ENCODE measurements at places on chromosomes 5 and 9. TPM values are rescaled to one million over a fixed set of nuclear protein-coding genes. Genes with fewer than 3 reads are reported as not detected.

PCDHGC4 gene
- 0.07 TPM for total RNA-seq

MARVELD2 gene
- total RNA-seq, result 13.1 TPM

PELO gene
- 17.7 TPM for total RNA-seq

RACK1 gene
- total RNA-seq, result 3,067 TPM

DNA sequence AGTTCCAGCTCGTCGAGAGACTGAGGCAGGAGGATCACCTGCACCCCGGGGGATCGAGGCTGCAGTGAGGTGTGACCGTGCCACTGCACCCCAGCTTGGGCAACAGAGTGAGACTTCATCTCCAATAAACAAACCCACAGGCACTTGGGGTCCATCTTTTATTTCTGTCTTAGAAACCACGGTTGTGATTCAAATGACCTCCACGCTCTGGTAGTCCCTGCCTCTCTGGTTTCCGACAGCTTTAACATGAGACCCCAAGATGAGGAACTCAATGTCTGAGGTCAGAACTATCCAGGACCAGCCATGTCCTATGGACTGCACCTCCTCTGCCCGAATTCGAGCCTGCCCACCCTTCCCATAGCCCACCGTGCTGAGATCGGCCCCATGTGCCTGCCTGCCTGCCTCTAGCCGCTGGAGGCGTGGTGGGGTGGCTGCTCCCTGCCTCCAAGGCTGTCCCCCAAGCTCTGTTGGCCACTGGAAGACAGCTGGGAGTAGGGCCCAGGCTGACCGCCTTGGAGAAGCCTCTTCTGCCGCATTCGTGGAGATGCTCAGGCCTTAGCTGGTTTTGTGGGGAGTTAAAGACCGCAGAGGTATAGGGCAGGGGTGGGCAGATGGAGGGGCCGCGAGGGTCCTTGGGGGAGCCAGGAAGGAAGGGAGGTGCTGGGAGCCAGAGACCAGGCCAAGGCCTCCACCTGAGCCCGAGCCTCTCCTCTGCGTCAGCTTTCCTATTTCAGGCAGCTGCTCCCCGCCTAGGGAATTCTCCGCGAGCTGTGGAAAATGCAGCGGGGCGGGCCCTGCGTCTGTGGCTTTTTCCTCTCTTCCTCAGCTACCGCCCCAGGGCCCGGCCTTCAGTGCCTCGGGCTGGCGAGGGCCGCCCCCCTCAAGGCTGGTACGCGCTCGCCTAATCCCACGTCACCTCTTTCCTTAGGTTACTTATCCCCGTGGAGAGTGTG lies 6.9 kb upstream of the WDR5 start:
- DNase-seq, result no peak

GRCh38 chr9:26502311-26502710 lies 390.3 kb downstream of the CAAP1 start:
- DNase-seq, result no peak

DNA sequence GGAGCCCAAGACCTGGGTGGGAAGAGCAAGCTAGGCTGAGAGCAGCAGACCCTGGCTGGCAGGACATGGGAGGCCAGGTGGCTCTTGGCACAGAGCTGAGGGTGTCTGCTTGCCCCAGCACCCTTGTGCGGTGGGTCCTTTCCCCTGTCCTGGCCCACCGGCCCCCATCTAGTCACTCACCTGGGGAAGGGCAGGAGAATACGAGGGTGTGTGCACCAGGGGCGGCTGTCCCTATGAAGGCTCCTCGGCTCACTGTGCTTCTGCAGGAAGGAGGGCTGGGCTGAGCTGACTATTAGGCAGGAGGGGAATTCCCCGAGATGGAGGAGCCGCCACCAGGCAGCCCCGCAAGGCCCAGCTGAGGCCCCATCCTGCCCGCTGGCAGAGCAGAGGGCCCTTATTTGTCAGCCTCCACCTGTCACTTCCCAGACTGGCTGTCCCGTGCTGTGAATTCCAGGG lies 6.1 kb upstream of the TNIP1 start:
- no peak for DNase-seq

DNA sequence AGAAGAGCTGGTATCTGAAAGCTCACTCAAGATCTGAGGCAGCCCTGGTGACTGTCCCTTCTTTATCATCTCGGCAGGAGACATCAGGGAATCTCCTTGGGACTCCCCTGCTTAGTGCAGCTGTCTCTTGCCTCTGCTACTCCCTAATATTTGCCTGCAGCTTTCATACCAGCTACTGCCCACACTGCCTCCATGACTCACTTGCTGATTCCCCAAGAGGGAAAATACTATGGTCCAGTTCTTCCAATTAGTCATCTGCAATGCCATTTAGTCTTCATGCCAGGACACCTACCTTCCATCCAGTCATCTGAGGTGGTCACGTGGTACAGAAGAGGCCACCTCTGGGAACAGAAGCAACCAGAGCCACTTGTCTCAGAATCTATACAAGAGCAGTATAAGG lies 270.8 kb downstream of the NTRK2 start:
- DNase-seq, result peak; percentile 82

DNA sequence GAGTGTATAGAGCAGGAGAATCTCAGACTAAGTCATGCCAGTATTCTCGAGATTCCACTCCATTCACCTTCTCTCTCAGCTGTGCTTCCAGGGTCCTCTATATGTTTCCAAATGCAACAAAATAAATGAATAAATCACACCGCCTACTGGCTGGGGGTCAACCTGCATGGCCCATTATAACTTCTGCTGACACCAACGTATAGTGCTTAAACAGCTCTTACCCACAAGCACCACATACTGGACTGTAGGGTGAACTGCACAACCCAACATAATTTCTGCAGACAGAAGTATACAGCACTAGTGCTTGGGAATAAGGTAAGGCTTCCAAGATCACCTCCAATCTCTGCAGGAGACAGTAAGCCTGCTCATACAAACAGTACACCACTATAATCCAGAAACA lies 33.1 kb upstream of the HTR4 start:
- no peak for DNase-seq

DNA sequence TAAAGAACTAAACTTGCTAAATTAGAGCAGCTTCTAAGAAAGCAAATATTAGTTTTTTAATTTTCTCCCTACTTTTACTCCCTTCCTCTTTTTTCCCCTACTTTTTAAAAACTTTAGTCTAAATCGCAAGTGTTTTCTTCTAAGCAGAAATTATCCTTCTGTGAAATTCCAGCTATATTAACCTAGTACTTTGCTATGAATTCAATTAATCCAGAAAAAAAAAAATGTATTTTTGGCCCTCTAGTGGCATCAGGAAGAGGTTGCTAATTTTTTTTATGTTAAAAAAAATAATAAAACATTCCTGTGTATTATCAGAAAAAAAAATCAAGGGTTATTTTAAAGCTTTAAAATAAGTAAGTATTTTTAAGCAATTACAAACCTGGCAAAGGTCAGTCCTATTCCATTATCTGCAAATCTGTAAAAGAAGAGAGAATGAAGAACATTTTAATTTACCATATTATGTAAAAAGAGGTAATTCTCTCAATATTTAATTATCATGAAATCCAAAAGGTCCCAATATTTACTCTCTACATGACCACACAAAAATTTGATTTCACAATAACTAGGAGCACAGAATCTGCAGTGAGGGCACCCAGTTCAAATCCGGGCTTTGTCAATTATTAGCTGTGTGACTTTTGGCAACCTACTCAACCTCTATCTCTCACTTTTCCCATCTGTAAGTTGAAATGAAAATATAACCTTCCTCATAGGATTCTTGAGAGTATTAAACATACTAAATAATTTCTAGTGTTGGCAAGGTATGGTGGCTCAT lies 52.0 kb downstream of the CEMIP2 start:
- DNase-seq, result no peak

All from epithelial cell of proximal tubule (primary cell).